ENCODE measurements at places on chromosomes 3 and 15. TPM values are rescaled to one million over a fixed set of nuclear protein-coding genes. Genes with fewer than 3 reads are reported as not detected.

DNA sequence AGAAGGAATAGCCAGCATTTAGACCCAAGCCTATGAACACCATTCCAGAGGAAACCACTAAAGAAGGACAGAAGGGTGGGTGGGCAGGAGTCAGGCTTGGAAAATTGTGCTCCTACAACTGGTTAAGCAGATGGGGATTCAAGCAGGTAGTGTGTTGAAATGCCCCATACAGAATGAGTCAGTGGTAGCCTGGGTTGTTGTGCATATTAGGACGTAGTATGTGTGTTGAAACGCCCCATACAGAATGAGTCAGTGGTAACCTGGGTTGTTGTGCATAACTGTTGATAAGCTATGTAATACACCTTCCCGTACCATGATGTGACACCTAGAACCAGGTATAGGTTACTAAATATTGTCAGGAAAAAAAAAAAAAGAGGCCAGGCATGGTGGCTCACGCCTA is 34.0 kb downstream of the MINDY4B start:
- no peaks in the 10 kb centered on the region for H3K4me1 ChIP-seq
- no peaks in the 10 kb centered on the region for H3K27me3 ChIP-seq
- no peaks in the 10 kb centered on the region for H3K36me3 ChIP-seq
- no peak overlapping the region for H3K4me3 ChIP-seq
- H3K27ac ChIP-seq: no peak overlapping the region
- DNase-seq: no peak

DNA sequence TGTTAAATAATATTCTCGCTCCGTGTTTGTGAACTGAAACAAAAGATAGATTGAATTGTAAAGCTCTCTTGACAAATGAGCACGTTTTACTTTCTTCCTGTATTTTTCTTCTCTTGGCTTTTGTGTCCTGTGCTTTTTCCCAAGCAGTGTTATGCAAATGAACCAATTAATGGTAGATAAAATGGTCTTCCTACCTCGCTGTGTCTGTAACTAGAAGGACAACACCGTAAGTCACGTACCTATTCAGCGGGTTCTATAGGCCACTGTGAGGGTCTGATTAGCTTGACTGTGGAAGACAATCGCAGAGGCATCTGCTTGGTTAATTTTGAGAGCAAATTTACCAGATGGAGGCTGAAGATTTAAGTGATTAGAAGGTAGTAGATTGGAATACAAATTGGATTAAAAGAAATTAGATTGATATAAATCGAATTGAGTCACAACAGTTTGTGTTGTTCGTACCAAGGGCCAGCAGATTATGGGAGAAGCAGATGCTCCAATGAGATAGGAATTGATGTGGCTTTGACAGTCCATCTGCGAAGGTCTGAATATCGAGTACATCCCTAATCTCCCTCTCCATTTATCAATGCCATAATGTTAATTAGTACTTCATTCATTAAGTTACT is 40.2 kb downstream of the ROBO2 start:
- no peaks in the 10 kb centered on the region for H3K36me3 ChIP-seq
- H3K27ac ChIP-seq: no peak overlapping the region
- no peak for DNase-seq
- no peaks in the 10 kb centered on the region for H3K27me3 ChIP-seq
- peaks cover 10% of the 10 kb centered on the region for H3K4me1 ChIP-seq

DNA sequence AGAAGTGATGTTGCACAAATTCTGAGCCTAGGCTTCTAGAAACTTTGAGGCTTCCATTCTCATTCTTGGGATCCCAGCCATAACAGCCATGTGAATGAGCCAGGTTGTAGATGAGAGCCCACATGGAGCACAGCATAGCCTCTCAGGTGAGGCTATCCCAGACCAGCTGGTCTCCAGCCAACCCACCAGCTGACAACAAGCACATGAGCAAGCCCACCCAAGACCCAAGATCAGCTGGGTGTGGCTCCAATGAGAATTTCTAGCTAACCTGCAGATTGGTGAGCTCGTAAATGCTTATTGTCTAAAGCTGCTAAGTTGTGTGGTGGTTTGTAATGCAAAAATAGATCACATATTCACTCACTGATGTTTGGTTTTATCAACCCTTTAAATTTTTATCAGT is 14.4 kb downstream of the KY start:
- H3K36me3 ChIP-seq: peaks cover 3% of the 10 kb centered on the region
- no peaks in the 10 kb centered on the region for H3K27me3 ChIP-seq
- no peak overlapping the region for H3K4me3 ChIP-seq
- no peak overlapping the region for H3K27ac ChIP-seq
- H3K4me1 ChIP-seq: peaks cover 7% of the 10 kb centered on the region
- DNase-seq: no peak

- DNase-seq: no peak
These were observed 26.1 kb upstream of the GFM1 start for GRCh38 chr3:158617982-158618875.

DNA sequence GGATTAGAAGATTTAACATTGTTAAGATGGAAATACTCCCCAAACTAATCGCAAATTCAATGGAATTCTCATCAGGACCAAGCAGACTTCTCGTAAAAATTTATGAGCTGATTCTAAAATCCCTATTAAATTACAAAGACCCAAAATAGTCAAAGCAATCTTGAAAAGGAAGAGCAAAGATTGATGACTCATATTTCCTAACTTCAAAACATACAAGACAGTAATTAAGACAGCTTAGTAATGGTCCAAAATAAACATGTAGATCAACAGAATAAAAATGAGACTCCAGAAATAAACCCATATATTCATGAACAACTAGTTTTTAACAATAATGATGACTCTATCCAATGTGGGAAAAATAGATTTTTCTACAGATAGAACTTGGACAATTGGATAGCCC is 148.7 kb downstream of the SI start:
- H3K27me3 ChIP-seq: no peaks in the 10 kb centered on the region
- H3K36me3 ChIP-seq: no peaks in the 10 kb centered on the region
- DNase-seq: no peak
- no peaks in the 10 kb centered on the region for H3K4me1 ChIP-seq
- no peak overlapping the region for H3K27ac ChIP-seq

- no peak for DNase-seq
- H3K4me3 ChIP-seq: no peak overlapping the region
- H3K4me1 ChIP-seq: no peaks in the 10 kb centered on the region
- no peaks in the 10 kb centered on the region for H3K27me3 ChIP-seq
- H3K36me3 ChIP-seq: no peaks in the 10 kb centered on the region
These were observed 76.0 kb upstream of the NECTIN3 start for GRCh38 chr3:110995461-110996231.

The PLA2G4D gene
- not detected for total RNA-seq

The SERPINI2 gene
- 0.86 TPM for total RNA-seq

GRCh38 chr3:119245778-119246177 is 5.1 kb upstream of the B4GALT4 start:
- no peak for DNase-seq
- no peak overlapping the region for H3K4me3 ChIP-seq
- H3K27ac ChIP-seq: no peak overlapping the region
- no peaks in the 10 kb centered on the region for H3K27me3 ChIP-seq

The IL17RB gene
- total RNA-seq: 3.1 TPM

The PLSCR2 gene
- not detected for total RNA-seq

DNA sequence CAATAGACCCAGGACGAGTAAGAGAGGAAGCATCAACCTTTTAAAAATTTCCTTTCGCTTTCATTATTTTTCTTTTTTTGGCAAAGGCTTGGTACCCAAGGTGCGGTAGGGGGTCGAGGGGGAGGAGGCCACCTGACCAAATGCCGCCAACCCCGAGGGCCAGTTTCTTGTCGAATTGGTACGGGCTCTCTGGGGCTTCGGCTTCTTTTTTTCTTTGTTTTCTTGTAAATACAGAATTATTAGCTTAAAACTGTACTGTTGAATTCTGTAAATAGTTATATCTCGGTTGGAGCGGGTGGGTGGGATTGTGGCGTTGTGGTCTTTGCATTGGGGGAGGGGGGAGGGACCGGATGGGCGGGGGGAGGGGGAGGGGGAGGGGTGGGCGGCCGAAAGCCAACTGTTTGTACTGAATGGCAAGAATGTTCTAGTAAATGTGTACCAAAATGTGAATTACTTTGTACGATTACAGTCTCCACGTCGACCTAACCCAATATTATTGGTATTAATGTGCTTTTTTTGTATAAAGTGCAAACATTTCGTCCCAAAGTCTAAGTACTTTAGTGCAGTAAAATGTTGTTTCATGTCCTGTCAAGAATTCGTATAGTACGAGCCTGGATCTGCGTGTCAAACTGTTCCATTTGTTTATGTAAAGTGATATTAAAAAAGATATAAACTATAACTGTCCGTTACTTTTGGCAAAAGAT is 4.7 kb downstream of the ZIC1 start:
- H3K4me1 ChIP-seq: peaks cover 41% of the 10 kb centered on the region
- peaks cover 22% of the 10 kb centered on the region for H3K36me3 ChIP-seq
- no peak overlapping the region for H3K27ac ChIP-seq
- no peak for DNase-seq

The IQCH gene
- 2.8 TPM for total RNA-seq

GRCh38 chr15:77386626-77387025 is 33.3 kb downstream of the PEAK1 start:
- DNase-seq: no peak
- no peak overlapping the region for H3K27ac ChIP-seq
- H3K4me1 ChIP-seq: no peaks in the 10 kb centered on the region
- no peak overlapping the region for H3K4me3 ChIP-seq

DNA sequence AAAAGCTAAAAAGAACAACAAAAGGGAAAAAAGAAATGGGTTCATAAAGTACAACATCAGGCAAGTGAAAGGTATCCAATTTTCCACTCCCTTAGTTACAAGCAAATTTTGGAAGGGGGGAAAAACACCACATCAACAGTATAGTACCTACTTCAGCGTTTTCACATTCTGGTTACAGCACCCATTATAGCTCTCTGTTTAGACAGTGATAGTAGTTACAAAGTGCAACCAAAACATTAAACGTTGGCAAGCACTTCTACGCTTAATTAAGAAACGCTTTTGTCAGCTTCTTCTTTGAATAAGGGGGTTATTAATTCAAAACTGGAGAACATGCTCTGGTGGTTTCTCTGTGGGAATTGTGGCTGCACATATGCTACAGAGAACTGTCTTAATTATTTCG is 180.2 kb downstream of the VPS13C start:
- no peaks in the 10 kb centered on the region for H3K4me1 ChIP-seq
- no peak for DNase-seq
- no peaks in the 10 kb centered on the region for H3K27me3 ChIP-seq
- H3K4me3 ChIP-seq: no peak overlapping the region

Data from neural crest cell (in vitro differentiated cells).